ENCODE measurements at places on chromosomes 12 and 14.

DNA sequence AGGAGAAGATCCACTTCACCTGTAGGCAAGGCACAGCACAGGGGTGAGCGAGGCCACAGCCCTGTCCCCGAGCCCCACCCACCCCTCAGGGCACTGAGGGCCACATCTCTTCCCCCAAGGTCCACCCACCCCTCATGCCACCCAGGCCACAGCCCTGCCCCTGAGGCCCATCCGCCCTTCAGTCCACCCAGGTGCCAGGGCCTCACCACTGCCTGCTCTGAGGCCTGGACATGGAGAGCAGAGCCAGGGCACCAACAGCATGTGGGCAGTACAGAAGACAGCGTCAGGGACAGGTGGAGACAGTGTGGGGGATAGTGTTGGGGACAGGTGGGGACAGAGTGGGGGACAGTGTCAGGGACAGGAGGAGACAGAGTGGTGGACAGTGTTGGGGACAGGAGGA is 138.3 kb downstream of the TMEM121 start:
- no peak for DNase-seq

DNA sequence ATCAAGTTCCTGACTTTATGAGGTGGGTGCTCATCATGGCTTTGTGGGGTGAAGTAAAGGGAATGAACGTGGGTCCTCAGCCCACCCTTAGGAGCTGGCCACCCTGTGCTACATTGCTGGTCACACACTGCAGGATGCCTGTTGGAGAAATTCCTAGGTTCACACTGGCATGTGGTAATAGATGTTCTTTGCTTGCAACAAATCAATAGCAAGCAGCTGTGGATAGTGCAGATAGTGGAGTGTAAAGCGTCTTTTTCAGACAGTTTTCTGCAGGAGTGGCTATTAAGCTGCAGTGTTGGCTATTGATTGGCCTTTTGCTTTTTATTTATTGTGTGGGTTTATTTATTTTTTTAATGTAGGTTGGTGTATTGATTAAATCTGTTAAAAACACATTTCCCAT is 822.7 kb downstream of the NRXN3 start:
- DNase-seq: no peak

- peak; percentile 72 for DNase-seq
Measured at GRCh38 chr14:32022938-32023466, 54.1 kb upstream of the ARHGAP5 start.

GRCh38 chr14:61355892-61356325 is 34.5 kb downstream of the PRKCH start:
- DNase-seq: peak; percentile 83

DNA sequence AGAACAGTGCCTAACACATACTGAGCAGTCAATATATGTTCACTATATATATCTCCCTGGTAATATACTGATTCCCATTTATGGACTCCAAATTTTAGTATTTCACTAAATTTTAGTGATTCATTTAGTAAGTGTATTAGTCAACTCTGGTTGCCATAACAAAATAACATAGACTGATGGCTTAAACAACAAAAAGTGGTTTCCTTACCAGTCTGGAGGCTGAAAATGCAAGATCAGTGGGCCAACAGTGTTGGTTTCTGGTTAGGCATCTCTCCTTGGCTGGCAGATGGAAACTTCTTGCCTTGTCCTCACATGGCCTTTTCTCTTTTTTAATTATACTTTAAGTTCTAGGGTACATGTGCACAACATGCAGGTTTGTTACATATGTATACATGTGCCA is 28.7 kb downstream of the SIX6 start:
- DNase-seq: no peak

DNA sequence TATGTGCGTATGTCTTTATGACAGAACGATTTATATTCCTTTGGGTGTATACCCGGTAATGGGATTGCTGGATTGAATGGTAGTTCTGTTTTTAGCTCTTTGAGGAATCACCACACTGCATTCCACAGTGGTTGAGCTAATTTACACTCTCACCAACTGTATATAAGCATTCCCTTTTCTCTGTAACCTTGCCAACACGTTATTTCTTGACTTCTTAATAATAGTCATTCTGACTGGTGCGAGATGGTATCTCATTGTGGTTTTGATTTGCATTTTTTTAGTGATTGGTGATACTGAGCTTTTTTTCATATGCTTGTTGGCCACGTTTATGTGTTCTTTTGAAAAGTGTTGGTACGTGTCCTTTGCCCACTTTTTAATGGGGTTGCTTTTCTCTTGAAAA is 49.7 kb downstream of the FRS2 start:
- DNase-seq: no peak

- DNase-seq: no peak
Measured at GRCh38 chr14:91728616-91729183, 3.2 kb downstream of the CATSPERB start.

Data from renal cortical epithelial cell (primary cell).